Hematopoietic multipotent progenitor cell treated with erythropoietin and hydrocortisone succinate and interleukin-3 and kit ligand, for 8 days (in vitro differentiated cells): ENCODE measurements at places on chromosomes 2 and 18.

DNA sequence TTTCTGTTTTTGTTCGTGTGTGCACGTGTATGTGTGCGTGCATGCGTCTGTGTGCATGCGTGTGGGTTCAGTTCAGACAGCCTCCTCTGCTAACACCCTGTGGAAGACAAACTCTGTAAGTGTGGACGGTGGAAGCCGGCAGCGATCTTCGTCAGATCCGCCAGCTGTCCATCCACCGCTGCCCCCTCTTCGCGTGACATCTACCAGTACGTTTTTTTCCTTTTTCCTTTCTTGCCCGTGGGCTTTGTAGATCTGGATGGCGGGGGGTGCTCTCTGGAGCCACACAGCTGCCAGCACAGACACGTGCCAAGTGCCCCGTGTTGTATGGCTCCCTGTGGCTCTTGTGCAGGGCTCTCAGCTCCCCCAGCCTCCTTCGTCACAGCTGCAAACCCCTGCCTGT, 32.3 kb downstream of the ITGB1BP1 start:
- DNase-seq = no peak

- DNase-seq = no peak
Measured at GRCh38 chr2:51866361-51866760, 834.4 kb upstream of the NRXN1 start.

DNA sequence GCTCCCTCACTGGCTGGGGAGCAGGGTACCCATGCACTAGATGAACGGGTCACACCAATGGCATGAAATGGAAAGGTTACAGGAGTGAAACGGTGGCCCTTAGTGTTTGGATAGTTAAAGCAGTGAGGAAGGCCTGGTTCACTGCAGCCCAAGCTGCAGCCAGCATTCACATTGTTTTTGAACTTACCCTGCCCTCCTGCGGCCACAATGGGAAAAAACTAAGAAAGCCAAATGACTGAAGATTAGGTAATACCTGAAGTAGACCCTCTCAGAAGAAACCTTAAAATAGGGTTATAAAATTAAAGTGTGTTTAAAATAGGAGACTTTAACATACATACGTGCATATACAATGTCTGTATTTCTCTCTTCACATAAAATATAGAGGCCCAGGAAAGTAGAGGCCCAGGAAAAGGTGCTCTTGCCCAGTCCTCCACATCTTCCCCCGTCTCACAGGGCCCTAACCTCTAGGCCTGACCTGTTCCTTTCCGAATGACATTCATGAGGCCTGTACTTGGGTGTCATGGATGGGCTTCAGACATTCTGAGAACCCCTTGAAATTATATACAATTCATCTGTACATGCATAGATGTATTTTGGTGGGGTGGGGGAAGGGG, 33.3 kb downstream of the DOK1 start:
- peak; percentile 82 for DNase-seq

DNA sequence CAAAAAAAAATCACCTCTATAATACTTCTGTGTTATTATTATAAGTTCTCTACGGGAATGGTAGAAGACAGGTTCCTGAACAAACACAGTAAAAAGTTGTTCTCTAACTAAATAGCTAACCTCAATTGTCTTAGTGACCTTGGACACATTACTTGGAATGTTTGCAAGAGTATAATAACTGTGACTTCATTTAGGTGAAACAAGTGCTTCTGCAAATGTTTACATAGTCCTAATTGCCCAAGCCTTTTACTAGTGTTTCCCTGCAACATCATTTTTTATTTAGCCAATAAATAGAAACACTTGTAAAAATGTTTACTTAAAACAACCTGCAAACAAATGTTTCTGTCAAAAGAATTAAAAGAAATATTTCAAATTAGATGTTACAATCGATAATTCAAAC, 9.9 kb downstream of the PLEKHM3 start:
- DNase-seq = no peak

- DNase-seq = no peak
Measured at GRCh38 chr18:47888156-47888555, 42.3 kb downstream of the SMAD2 start.

- no peak for DNase-seq
Measured at GRCh38 chr18:79760881-79761280, 36.9 kb upstream of the KCNG2 start.

GRCh38 chr2:97267411-97268074, 154.6 kb downstream of the ANKRD36 start:
- no peak for DNase-seq

DNA sequence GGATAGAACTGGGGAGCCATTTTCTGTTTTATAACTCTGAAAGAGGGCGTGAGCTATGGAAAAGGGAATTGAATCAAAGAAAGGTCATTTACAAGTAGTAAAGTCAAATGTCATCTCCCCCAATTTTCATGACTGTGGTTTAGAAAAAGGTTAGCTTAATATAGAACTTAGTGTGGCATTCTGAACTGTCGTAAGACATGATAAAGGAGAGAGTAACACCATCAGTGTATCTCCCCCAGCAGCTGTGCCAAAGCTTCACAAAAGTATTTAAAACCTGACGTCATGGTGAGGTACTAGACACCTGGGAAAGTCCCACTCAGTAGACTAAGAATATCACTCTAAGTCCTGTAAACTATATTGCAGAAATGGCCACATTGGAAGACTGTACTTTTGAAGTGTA, 5.8 kb upstream of the IKZF2 start:
- DNase-seq = no peak

DNA sequence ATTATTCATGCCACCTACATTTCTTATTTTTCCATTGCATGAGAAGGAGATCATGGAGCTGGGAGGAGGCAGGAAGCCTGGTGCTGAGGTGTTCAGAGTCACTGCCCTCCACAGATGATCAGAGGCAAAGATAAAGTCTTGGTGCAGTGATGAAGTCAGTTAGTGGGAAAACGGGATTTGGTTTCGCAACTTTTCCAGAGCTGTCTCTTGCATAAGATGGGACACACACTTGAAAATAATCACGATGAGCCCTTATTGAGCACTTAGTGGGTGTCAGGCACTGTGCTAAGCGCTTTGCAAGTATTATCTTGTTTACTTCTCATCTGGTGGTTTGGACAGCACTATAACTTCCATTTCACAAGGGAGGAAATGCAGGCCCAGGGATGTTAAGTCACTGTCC, 222.1 kb upstream of the SMAD2 start:
- DNase-seq = no peak

- DNase-seq = no peak
Measured at GRCh38 chr2:40243581-40244187, 208.2 kb downstream of the SLC8A1 start.

- no peak for DNase-seq
Measured at GRCh38 chr2:10584843-10585475, 104.8 kb downstream of the NOL10 start.

DNA sequence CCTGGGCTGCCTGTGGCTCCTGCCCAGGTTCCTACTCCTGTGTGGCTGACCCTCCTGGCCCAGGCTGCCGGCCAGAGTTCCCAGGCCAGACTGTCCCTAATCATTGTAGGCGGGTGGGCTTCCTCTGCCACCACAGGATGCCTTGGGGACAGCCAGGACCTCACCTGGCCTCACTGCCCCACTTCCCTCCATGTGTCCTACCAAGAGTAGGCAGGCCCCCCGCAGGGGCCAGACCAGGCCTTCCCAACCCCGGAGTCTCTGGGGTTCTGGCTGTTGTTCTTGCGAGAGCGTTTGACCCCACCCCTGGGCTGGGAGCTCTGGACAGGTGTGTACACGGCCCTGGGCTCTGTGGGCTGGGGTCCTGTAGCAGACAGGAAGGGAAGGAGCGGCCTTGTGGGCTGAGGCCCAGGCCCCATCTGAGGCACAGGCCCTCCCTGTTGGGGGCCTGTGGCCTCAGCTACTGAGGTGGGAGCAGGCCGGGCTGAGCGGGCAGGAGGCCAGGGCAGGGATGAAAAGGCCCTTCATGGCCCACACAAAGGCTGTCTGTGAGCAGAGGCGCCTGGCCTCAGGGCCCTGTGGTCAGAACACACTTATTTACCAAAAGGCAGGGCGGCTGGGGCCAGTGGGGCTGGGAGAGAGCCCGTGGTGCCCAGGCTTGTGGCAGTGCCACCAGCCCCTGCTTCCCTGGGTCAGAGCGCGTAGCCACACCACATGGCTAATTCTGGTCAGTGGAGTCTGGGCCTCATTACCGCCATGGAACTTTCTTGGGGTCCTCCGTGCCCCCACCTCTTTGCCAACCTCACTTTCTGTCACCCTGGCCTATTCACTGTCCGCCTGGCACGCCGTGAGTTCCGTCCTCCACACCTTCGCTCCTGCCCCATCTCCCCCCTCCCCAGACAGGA, 2.0 kb downstream of the SNORC start:
- DNase-seq = no peak

DNA sequence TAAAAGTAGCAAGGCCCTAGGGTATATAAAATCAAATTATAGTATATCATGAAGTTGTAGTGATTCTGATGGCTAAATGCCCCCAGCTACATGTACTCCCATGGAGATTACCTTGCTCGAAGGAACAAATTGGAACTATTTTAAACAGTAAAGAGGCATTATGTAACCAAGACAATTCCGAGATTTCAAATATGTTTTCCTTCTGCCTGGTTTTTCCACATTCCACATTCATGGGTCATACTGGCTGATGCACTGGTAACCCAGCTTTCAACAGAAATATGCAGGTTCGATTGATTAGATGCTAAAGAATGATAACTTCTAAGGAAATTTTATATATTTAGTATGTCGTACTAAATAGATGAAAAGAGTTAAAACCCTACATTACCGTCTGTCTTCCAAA, 62.3 kb upstream of the MGAT4A start:
- DNase-seq = no peak

- DNase-seq = no peak
Measured at GRCh38 chr2:72864500-72864899, 22.7 kb upstream of the SPR start.

DNA sequence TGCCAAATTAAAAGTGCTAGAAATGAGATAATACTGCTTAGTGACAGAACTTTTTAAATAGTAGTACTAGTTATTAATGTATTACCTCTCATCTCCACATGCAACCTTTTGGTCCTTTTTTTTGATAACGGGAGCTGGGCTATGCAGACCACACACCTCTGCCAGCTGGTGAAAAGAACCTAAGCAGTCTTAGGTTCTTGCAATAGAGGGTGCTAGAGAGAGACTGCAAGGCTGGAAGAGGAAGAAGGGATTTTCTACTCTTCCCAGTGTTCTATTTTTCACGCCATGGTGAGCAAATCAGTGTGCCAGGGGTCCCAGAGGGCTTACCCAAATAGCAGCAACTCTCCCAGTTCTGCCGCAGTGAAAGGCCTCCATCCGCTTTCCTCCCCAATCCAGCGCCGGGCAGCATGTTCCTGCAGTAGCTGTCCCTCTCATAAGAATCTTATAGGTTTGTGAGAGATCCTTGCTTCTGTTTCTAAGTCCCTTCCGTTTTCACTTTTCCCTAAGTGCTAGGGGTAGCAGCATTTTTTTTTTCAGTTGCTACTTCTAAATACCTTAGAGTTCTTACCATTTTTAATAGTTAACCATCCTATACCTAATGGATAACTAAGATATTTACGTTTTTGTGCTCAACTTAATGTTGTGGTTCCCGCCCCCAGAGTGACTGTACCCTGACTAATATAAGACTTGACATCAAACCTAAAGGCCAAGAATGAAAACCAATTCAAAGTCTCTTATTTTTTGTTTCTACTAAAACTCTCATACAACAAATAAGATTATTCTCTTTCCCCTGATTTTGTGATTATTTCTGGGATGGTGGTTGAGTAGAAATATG, 69.4 kb upstream of the UBE2E3 start:
- DNase-seq = no peak

DNA sequence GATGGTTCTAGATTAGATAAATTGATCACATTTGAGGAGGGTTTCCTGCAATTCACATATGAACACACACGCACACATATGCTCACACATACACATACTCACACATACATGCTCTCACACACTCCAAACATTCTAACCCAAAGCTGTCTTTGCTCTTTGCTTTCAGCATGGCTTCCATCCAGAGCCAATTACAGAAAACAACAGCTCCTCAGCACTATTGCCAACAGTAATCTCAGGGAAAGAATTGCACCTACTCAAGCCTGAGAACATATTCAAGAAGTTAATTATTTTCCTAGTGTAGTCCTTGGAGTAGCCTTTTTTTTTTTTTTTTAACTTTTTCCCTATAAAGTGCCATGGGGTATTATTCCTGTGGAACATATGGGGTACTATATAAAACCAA, 246.9 kb upstream of the PARD3B start:
- DNase-seq = no peak

DNA sequence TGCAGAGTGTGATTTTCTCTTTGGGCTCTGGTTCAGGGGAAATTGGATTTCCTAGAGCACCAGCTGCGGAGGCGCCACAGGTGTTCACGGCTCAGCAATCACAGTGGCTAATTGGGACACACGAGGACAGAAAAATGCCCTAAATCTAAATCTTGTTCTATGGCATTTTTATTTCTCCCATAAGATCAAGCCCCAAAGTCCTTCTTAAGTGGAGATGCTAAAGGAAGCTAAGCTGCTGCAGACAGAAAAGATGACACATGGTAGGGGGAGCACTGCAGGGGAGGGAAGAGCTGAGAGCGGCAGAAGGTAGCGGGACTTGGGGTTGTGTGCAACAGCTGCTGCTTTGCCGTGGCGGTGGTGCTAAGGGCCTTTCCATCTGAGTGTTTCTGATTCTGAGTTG, 280.6 kb downstream of the MYT1L start:
- DNase-seq = no peak

GRCh38 chr2:162509288-162509968, 165.5 kb downstream of the GCA start:
- DNase-seq = no peak

DNA sequence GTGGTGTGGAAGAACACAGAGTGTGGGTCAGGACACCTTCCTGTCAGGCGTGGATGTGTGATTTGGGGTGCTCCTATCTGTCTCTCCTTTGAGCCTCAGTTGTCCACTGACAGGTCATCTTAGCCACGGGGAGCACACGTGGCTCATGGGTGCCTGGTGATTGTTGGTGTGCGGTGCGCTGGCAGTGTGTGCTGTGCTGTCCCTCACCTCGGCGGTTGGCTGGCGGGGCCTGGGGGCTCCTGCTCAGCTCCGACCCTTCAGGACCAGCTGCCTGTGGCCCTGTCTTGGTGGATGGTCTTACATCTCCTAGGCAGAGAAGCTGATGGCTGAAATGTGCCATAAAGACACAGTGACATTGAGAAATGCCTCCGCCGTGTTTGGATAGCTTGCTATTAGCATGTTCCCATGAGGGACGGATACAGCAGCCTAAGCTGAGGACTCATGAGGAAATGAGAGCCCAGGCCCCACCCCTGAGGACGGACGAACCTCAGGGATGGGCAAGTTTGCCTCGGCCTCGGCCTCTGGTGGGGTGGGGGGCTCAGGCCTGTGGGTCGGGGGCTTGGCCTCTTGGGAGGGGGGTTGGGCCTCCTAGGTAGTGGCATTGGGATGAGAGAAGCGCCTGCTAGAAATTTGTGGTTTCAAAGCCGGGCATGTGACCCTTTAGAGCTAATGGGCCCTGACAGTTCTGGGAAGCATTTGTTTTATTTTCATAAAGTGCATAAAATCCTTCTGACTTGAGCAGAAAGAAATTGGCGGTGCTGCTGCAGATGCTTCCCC, 20.3 kb upstream of the ASB1 start:
- no peak for DNase-seq
